LoVo (cell line): ENCODE measurements at places on chromosomes 3 and 15.

GRCh38 chr3:2934541-2934940 lies 175.6 kb downstream of the IL5RA start:
- DNase-seq, result no peak

DNA sequence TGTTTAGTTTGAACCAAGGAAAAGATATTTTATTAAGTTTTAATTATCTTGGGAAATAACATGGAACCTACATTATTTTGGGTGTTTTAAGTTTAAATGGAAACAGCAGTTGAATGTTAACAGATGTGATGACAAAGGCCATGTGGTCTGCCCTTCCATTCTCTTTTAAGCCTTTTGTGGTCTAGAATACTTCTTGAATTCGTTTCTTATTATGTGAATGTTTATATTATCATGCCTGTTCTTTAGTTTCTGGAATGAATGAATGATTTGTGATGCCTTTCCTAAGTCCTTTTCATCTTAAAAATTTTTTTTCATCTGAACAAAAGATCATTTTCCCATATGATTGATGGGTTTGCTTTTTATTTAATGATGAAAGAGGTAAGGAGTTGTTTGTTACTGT lies 44.6 kb downstream of the SNRK start:
- no peak for DNase-seq

DNA sequence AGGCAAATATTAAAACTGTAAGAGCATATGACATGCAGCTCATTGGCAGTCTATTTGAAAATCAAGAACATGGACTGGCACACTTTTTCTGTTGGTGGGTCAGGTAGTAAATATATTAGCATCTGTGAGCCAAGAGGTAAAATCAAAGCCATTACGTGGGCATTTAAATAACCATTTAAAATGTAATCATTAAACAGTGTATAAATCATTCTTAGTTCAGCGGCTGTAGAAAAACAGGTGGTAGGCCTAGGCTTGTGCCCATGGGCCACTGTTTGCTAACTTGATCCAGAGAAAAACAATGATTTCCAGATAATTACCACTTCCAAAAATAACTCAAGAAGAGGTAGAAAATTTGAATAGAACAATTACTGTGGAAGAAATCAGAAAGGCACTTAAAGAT lies 105.1 kb downstream of the CHST2 start:
- DNase-seq, result no peak

GRCh38 chr3:175748087-175748730 lies 889.1 kb downstream of the NAALADL2 start:
- DNase-seq, result no peak
